Fibroblast of skin of right biceps (primary cell): ENCODE measurements at places on chromosomes 5 and 9.

- no peak for DNase-seq
Observed at GRCh38 chr5:21862986-21863385, 990.2 kb downstream of the CDH12 start.

GRCh38 chr5:83564069-83564749 lies 92.7 kb downstream of the VCAN start:
- peak; percentile 47 for DNase-seq

- DNase-seq: peak; percentile 71
Observed at GRCh38 chr9:118577121-118577520, 792.1 kb downstream of the BRINP1 start.

DNA sequence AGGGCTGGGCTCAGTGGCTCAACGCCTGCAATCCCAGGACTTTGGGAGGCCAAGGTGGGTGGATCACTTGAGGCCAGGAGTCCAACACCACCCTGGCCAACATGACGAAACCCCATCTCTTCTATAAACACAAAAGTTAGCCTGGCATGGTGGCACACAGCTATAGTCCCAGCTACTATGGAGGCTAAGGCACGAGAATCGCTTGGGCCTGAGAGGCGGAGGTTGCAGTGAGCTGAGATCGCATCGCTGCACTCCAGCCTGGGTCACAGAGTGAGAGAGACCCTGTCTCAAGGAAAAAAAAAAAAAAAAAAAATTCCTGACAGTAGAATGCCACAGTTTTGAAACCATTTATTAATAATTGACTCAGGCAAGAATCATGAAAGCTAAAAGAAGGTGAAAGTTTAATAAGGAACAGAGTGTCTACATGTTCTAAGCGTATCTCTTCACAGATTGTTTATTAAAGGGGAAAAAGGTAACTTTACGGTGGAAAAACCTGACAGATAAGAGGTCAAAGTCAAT lies 5.7 kb upstream of the PTGR1 start:
- no peak for DNase-seq

DNA sequence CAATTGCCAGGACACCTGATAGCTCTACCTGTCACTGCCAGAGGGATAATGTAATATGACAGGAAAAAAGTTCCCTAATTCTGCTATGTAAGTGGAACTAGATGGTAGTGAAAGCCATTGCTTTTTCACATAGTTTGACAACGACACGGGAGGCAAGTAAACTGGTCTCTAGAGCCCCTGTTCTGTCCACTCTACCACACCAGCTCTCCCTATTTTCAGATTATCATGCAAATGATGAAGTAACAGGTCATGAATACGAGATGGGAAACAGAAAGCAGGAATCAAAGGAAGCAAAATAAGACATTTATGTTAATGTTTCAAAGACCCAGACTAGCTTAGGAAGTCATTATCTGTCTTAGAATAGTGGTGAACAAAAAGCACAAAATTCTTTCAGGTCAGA lies 56.2 kb downstream of the TAF11L14 start:
- no peak for DNase-seq

GRCh38 chr5:131877873-131878272 lies 67.6 kb downstream of the MEIKIN start:
- no peak for DNase-seq

DNA sequence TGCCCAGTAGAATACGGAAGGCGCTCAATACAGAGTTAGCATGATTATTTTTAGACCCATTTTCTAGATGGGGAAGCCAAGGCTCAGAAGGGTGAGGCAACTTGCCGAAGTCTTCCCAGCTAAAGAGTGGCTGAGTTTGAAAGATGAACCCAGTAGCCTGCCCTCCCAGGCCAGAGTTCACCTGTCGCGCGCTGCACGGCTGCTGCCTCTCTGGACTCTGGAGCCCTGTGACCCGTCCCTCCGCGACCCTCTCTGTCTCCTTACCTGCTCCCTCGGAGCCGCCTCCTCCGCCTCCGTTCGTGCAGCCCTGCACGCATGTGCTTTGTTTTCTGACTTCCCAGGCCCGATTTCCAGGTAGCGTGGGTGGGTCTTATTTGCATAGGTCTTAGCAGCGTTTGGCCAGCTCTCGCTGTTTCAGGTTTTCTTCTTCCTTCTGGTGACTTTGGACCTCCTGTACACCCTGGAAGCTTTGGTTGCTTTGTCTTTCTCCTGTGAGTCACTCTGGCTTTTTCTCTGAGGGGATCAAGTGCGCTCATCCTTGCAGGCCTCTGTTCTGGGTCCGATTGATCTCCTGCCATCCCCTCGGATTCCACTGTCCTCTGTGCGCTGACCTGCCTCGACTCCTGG lies at the start of gene RNF183:
TSS of gene RNF183 (minus strand) at position 585 of the 627 bp plus-strand sequence. CDS start 5,192 bp downstream, outside the sequence.
- no peak for DNase-seq

DNA sequence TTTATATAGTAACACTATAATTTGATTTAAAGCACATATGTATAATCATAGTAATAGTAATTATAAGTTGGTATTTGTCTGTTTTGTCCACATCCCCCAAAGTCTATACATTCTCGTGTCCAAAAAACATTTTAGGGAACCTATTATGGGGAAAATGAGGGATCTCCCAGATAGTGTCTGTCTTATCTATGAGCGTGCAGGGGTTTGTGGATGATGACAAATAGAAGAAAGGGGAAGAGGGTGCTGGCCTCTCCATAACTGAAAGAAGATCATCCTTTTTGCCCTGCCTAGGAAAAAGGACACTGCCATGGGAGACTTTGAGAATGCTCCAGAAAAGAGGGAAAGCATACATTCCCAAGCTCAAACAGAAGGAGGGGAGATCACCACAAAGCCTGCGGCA lies 45.3 kb downstream of the C5orf22 start:
- no peak for DNase-seq

GRCh38 chr9:71801826-71802225 lies 33.5 kb upstream of the CEMIP2 start:
- DNase-seq: no peak

DNA sequence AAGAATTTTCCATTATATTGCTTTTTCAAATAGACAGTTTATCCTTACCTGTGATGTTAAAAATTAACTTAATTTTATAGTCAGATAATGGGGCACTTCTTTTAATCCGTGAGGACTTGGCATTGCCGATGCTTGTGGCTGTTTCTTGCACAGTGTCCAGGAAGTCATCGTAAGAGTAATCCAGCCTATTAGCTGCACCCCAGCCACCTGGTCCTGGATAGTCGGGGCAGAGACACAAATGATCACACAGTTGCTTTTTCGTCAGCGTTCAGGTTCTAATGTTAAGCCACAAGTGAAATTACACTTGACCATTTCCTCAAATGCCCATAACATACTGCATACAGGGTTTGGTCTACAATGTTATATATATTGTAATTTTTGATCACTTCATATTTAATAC lies 107.4 kb downstream of the SVEP1 start:
- no peak for DNase-seq

- no peak for DNase-seq
Observed at GRCh38 chr9:96874201-96874785, 20.0 kb upstream of the ZNF782 start.

DNA sequence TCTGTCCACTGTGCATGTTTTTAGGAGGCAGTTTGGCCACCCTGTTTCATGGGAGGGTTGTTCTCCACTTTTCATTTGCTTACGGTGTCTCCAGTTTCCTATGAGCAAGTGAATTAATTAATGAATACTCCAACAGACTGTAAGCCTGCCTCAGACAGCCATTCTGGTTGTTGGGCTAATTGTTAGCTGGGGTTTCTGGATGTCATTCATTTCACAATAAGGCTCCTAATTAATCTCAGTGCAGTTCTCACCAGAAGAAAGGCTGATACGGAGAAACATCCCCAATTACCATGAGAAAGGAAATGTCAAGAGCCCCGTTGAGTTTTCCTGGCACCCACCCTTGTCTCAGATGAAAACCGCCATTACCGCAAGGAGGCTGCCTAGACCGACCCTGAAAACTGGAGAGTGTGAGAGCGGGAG lies 75.8 kb downstream of the MAP1B start:
- DNase-seq: no peak

- DNase-seq: no peak
Observed at GRCh38 chr5:107565791-107566767, 104.7 kb downstream of the EFNA5 start.
